ENCODE measurements at places on chromosomes 2 and 18.
A peak's percentile ranks its signal among the peaks of the same experiment; 100 is the strongest.

DNA sequence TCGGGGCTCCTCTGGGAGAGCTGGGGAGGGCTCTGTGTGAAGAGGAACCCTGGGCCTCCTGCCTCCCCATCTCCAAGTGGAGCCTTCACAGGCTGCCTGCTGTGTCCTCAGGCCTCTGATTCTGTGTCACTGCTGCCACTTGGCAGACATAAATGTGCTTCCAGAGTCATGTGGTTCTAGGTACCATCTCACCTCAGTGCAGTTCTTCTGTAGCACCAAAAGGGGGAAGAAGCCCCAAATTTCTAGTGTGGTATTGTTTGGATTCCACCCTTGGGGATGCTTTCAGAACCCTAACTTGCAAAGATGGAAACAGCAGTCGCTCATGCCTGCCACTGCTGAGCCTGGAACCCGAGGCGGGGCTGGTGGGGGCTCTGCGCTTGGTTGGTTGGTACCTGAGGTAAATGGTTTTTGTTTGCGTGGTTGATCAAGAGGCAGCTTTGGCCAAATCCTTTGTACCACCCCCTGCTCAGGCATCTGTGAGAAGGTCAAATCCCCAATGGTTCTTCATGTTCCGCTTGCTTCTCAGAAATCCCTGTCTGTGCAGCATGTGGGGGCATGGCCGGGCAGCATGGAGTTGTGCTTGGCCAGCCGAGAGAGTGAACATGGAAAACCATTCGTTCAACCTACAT is 27.5 kb downstream of the COA5 start:
- DNase-seq = no peak

DNA sequence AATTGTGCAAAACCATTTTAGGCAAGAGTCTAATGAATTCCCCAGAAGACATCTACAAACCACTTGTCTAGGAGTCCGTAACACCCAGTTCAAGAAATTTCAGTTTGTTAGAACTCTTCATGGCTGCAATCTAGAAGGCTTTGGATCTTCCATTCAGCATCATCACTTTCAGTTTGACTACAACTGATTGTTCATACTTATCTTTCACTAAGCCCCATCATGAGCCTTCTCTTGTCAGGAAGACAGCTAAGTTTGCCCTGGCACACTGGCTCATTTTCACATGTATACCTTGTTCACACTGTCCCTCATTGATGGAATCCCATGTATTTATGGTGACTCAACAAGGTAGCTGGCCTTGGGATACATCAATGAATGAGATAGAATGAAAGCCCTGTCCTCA is 898.4 kb upstream of the CELF4 start:
- DNase-seq = no peak

DNA sequence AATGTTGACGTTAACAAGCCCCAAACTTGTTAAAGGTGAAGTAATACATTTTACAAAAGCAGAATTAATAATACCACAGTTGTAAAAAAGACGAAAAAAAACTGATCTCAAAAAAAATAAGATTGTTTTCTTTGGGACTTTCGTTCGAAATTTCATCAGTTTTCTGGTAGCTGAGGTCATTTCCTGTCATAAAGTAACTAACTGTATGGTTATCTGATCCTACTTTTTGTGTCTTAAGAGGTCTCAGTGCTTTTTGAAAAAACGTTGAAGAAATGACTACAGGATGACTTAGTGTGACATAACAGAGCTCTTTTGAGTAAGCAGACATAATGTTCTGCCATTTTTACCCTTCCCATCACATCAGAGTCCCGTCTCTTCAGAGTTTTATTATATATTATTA is 79.3 kb downstream of the BIRC6 start:
- no peak for DNase-seq

DNA sequence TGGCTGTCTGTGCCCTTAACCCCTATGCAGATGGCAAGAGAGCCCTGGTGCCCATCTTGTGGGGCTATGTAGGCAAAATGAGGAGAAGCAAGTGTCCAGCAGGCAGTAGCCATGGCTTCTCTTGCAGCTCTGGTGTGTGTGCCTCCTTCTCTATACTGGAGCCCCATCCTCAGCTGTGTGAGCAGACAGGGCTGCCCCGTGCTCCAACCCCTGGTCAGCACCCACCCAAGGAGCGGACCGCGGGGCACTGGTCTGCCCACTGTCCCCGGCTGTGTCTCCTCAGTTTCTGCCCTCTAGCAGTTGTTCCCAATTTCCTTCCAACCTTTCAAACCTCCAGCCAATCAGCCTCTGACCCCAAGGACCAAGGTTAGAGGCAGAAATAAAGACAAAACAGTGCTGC is 134.9 kb upstream of the GLI2 start:
- DNase-seq = no peak

- no peak for DNase-seq
These were observed 1255.2 kb downstream of the CNTNAP5 start for GRCh38 chr2:125280265-125280664.

DNA sequence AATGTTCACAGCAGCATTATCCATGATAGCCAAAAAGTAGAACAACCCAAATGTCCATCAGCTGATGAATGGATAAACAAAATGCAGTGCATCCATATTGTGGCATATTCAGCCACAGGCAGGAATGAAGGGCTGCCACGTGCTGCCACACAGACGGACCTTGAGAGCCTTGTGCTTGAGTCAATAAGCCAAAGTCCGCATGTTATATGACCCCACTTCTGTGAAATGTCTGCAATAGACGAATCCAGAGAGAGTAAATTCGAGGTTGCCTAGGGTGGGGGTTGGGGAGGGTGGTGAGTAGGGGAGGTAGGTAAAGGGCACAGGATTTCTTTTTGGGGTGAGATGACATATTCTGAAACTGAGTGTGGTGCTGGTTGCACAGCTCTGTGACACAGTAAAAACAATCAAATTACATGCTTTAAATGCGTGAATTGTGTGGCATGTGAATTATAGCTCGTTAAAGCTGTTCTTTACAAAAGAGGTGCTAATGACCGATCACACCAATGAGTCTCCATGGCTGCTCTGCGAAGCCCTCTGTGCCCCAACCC is 38.9 kb upstream of the LDLRAD4 start:
- DNase-seq = no peak

- DNase-seq = no peak
These were observed 229.3 kb upstream of the PXDN start for GRCh38 chr2:1973636-1974035.

DNA sequence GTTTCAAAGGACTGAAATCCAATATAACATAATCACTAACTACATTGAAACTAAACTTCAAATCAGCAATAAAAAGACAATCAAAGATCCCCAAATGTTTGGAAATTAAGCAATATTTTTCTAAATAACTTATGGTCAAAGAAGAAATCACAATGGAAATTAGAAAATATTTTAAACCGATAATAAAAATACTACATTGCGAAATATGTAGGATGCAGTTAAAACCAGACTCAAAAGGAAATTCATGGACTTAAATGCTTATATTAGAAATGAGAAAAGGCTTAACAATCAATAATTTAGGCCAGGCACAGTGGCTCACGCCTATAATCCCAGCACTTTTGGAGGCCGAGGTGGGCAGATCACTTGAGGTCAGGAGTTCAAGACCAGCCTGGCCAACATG is 79.0 kb upstream of the HAAO start:
- DNase-seq = no peak

- DNase-seq = no peak
These were observed 136.8 kb downstream of the WDSUB1 start for GRCh38 chr2:159149747-159150146.

DNA sequence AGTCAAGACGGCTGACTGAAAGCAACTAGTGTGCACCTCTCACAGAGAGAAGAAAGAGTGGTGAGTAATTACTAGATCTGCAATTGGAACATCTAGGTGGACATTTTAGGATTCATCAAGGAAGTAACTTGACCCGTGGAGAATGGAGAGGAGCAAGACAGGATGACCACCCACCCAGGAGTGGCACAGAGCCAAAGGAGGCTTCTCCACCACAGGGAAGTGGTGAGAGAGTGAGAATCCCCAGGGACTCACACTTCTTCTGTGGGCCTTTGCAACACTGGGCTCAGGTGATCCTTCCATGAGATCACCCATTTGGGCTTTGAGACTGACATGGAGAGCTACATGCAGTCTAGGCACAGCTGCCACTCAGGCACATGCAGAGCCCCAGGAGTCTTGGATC is 132.8 kb upstream of the GALNT5 start:
- no peak for DNase-seq

DNA sequence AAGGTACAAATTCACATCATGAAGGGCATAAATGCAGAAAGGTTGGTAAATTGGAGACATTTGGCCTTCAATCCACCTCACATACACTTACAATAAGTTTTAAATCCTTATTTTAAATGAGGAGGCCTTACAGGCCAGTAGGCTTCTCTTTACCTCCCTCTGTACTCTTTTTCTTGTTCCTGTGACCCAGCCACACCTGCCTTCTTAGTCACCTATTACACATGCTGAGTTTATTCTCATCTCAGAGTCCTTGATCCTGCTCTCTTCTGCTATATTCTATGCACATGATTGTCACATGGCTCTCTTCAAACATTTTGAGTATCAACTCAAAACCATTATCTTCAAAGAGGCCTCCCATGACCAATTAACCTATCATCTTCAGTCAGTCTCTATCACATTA is 491.5 kb downstream of the SATB2 start:
- DNase-seq = no peak

- DNase-seq = no peak
These were observed 390.9 kb downstream of the NBAS start for GRCh38 chr2:15170070-15170775.

DNA sequence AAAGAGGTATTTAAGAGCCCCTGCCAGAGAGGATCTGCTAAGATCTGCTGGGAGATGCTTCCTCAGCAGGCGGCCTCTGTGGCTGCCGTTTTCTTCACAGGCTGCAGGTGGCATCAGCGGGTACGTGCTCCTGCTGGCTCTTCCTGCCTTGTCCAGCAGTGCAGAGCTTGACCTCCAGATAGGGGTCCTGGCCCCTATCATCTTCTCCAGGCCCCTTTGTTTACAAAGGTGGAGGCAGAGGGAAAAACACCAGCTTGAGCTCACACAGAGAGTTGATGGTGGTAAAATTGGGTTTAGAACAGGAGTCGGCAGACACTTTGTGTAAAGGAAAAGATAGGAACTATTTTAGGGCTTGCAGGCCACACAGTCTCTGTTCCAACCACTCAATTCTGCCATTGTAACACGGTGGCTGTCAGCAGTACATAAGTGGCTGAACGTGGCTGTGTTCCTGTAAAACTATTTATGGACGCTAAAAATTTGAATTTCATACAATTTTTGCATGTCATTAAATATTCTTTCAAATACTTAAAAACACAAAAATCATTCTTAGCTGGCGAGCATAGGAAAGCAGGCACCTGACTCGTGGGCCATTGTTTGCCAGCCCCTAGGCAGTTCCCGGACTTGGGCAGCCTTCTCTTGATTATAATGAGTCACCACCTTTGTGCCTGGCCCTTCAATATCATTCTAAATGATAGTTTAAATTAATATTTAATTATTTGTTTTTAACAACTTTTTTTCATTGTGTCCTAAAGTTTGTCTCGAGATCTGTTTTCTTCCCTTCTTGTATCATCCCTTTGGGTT is 98.2 kb upstream of the B3GNT7 start:
- DNase-seq = peak; percentile 16

Data from cerebellar nuclear complex (tissue), 1 donor.